Stimulated activated CD8-positive, alpha-beta memory T cell treated with anti-CD3 and anti-CD28 coated beads, Interleukin-4, amount 100 ng/mL, for 24 hours (primary cell): ENCODE measurements at places on chromosomes 6 and 20.

GRCh38 chr6:20331042-20331441 is 70.6 kb upstream of the E2F3 start:
- no peak for DNase-seq

DNA sequence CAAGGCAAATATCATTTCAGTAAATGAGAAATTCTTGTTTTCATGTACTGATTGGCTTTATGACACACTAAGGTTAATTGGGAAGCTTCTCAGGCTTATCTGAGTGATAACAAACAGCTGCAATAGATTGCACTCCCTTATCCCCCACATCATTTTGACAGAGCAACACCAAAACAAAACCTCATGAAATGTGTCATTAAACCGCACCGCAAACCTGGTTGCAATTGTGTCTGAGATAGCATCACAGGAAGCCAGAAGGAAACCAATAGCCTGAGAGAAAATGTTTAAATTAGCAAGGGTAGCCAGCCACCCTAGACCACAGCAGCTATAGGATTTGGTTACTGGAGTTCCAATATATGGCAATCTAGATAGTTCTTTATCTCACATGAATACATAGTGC is 31.6 kb upstream of the LAMA4 start:
- DNase-seq, result peak; percentile 27

- DNase-seq, result no peak
Observed at GRCh38 chr20:22797103-22797502, 212.7 kb upstream of the FOXA2 start.

DNA sequence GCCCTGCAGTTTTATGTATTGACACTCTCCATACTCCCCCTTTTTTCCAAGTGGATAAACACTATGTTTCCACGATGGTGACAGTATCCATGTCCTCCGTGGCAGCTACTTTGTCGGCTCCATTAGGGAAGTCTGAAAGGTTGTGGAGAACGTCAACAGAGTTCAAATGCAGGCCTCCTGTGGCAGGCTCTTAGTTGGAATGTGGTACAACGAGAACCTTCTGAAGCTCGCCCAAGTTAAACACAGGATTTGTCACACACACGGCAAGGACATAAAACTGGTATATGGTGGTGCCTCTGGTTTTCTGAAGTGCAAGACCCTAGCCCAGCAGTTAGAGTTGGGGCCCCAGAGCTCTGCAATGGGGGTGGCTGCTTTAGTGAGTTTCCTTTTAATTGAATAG is 187.0 kb upstream of the TAB2 start:
- no peak for DNase-seq
